SW480 (cell line): ENCODE measurements at places on chromosomes 13 and 19.

DNA sequence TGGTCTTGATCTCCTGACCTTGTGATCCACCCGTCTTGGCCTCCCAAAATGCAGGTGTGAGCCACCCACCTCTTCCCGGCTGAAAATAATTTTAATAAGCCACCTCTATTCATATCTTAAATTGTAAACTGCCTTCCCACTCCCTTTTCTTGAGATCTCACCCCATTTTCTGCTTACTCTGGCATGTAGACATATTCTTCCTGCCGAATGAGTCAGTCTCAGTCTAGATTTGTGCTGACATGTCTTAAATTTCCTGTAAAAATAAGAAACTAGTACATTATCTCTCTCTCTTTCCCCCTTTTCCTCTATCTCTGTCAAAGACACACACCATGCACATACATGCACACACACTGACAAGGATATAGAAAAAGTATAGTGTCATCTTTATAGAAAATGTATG, 60.9 kb downstream of the THSD1 start:
- DNase-seq = no peak

DNA sequence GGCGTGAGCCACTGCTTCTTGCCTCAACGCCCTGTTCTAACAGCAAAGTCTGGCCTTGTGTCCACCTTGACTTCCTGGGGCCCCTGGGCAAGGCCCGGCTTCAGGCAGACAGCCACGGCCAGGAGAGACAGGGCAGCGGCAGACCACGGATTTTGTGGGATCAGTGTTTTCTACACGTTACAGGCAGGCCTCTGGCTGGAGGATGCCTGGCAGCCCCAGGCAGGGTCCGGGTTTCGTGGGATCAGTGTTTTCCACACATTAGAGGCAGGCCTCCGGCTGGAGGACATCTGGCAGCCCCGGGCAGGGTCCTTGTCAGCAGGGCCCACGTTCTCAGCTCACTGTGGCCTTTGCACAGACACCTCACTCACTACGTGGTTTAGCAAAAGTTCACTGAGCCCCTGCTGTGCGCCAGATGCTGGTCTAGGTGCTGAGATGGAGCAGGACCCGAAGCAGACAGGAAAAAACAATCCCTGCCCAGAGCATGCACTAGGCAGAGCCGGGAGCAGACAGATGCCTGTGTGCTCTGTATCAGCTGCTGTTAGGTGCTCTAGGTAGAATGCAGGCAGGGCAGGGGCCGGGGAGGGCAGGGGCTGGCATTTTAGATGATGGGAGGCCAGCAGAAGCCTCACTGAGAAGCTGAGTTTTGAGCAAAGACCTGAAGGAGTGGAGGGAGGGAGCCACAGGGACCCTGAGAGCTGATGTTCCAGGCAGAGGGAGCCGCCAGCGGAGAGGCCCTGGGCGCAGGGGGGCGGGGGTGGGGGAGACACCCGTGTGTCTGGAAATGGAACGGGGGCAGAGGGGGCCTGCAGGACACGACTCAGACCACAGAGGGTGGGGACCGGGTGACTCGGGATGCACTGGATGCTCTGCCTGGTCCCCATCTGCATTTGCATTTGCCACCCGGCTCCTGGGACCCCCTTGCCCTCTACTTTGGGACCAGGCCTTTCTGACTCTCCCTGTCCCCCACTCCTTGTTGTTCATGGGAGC, 25.0 kb upstream of the NCCRP1 start:
- DNase-seq = no peak

DNA sequence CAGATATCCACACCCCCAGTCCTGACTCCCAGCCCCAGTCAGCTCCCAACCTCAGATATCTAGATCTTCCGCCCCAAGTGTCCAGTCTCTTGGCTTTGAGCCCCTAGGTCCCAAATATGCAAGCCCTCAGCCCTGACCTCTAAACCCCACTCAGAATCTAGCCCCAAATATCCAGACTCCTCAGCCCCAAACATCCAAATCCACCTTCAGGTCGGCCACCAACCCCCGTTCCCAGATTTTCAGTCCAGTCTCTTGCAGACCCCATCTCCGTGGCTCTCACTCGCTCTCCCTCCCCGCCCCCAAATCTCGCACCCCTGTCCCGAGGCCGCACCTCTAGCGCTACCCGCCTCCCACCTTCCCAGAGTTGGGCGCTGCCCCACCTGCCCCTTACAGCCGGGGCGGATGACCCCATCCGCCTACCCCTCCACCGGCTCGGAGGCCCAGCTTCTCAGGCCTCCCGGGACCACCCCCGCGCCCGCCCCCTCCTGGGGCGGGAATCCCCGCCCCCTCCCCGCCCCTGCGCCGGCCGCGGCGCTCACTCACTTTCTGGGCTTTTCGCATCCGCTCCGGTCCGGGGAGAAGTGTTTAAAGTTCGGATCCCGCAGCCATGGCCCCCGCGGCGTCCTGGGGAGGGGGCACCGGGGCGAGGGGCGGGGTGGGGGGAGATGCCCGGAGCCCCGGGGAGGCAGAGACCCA, 604 bp downstream of the ERFL start:
- DNase-seq = no peak

GRCh38 chr19:10393137-10393536, 10.2 kb downstream of the CDC37 start:
- DNase-seq = no peak

DNA sequence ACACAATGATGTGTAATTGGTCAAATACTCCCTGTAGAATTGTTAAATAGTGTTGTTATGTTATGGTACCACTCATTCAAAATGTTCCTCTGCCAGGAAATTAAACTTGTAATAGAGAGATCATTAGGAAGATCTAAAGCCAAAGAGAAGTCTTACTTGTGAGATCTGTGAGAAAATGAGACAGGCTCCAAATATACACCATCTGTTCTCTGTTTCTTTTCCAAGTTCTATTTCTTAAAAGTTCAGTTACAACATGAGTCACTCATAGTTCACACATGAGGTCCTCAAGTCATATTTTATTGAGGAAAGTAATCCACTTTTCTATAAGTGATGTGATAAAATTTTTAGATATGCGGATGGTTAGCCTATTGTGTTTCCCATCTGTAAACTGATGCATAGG, 1038.1 kb upstream of the PRR20A start:
- DNase-seq = no peak

DNA sequence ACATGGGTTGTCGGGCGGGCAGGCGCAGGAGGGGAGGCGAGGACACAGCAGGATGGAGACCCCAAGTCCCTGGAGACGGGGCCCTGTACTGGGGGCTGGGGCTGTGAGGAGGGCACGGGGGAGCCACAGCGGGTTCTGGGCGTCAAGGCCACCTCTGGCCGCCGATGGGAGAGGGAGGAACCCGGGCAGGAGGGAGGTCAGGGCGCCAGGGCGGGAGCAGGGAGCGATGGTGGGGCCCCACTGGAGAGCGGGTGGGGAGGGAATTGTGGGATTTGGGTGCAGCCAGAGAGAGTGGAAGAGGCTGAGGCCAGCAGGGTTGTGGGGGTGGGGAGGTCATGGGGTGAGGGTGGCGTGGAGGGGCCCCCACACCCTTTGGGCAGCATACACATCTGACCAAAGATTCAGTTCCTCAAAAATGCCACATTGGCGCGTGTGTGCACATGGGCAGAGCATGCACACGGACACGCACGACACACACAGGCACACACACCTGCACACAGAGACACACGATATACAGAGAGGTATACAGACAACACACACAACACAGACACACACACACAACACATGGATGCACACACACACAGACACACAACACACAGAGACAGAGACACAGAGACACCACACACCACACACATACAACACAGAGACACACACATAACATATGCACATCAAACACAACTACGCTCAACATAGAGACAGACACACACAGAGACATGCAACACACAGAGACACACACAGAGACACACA, 54.9 kb downstream of the AP1M1 start:
- DNase-seq = no peak

DNA sequence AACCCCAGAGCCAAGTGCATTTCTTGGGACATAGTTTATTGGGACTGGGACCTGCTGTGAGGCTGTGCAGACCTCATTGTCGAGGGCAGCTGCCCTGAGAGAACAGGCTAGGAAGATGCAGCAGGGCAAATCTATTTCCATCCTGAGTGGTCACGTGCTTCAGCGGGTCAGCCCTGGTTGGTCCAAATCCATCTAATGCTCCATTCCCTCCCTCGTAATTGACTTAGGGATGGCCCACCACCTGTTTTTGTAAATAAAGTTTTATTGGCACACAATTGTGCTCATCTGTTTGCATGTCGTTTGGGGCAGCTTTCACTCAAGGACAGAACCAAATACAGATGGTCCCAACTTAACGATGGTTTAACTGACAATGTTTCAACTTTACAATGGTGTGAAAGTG, 75.5 kb upstream of the ADGRE5 start:
- no peak for DNase-seq

GRCh38 chr19:5309438-5310204, 31.0 kb downstream of the PTPRS start:
- no peak for DNase-seq

DNA sequence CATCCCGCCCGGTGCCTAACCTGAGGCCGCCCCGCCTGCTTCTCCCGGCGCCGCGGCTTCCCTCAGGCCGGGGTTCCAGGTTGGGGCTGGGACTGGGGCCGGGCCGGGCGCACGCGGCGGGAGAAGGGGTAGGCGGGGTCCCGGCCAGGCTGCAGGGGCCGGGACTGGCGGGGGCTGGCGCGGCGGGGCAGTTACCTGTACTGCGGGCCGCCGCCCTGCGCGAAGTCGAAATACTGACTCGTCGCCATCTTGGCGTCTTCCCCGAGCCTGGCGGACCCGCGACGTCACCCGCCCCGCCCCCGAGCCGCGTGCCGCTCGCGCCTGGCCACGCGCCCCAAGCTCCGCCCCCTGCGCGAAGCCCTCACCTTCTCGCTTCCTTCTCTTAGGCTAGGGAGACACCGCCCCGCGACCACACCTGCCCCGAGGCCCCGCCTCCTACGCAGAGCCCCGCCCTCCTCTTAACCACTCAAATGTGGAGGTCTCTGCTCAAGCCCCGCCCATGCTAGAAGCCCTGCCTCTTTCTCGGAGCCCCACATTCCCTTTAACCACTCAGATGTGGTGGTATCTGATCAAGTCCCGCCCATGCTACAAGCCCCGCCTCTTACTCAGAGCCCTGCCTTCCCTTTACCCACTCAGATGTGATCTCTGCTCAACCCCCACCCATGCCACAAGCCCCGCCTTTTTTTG, at the start of gene ZFR2:
TSS of gene ZFR2 (minus strand) at position 269 of the 687 bp plus-strand sequence. CDS start at position 248, 21 bp downstream.
- no peak for DNase-seq

DNA sequence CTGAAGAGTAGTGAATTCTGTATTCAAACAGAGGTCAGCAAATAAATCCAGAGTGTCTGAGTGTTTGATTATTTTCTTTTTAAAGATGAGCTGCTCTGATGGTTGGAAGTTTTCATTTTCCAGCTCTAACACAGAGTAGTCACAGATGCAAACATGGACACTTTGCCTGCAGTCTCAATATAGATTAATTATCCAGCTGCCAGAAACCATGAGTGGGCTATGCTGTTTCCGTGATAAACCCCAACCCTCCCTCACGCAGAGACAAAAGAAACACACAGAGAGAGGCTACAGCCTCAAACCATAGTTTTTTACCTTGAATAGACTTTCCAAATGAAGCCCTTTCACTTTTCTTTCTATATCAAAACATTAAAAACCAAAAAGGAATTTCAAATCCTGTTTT, 884.7 kb downstream of the DIAPH3 start:
- no peak for DNase-seq

- DNase-seq = no peak
These were observed 2.7 kb upstream of the C1QTNF9 start for GRCh38 chr13:24306632-24307031.

GRCh38 chr13:23750383-23751121, 138.6 kb downstream of the MIPEP start:
- DNase-seq = no peak

DNA sequence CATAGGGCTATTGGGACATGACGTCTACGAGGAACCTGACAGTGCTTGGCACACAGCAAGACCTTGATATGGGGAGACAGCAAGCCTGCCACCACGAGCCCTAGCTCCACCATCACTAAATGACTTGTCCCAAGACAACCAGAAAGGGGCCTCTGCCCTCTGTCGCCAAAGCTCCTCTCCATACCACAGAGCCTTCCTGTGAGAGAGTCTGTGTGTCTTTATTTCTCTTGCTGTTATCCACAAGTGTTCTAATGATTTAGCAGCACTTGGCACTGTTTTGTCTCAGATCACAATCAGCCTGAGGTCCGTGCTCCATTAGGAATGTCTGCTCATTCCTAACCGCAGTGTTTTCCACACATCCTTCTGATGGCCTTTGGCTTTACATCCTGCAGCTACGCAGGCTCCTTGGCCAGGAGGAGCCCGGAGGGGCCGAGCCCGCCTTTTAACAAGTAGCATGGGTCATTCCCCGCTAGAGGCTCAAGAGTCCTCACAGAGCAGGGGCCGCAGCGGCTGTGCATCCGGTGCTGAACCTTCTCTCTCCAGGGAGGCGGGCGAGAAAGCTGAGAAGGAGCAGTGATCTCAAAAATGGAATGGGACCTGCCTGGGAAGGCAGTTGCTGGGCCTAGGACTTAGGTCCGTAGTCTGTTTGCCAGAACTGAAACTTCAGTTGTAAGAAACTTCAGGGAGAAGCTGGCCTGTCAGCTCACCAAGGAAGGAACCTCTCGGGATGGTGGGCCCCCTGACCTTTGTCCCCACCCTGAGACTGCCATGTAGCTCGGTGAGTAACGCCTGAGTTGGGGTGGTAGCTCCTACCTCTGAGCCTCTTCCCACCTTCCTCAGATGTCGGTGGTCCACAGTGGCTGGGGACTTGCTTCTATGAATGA, 61.1 kb upstream of the HMGB1 start:
- no peak for DNase-seq

DNA sequence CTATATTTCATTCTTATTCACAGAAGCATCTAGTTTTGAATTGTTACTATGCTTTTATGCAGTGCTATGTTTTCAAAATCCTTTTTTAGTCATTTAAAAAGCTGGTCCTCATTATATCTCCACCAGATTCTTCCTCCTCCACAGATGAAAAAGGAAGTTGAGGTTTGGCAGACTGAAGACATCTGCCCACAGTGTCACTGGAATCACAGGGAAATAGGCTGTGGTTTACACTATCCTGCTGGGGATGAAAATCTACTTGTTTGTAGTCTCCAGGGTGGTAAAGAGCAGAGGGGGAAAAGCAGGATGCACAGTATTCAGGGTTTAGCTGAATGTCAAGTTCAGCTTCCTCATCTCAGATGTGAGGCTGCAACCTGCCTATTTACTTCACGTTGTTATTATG, 351.2 kb downstream of the DNAJC15 start:
- DNase-seq = no peak

- DNase-seq = peak; percentile 25
These were observed 3.7 kb downstream of the PSG9 start for GRCh38 chr19:43265664-43266025.

GRCh38 chr13:20550799-20551198, 16.2 kb upstream of the IFT88 start:
- no peak for DNase-seq

DNA sequence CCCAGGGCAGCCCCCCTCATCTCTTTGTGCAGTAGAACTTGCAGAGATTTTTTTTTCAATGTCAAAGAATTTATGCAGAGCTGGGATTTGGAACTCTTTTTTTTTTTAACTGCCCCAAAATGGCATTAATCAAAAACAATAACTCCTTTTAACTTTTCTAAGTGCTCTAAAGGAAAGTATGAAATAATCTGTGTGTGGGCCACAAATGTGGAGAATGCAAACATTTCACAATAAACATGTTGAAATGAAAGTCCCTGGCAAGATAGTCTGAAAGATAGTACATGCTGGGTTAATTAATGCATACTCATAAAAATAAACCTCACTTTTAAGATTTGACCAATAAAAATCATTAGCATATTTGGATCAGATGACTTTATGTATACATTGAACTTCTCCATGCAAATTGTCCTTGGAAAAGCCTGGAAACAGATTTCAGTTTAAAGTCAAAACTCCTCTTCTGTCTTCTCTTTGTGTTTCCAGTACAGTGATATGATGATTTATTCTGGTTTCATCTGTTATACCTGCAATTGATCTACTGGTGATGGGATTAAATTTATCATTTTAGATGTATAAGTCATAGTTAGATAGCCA, 30.5 kb upstream of the ZNF536 start:
- no peak for DNase-seq
